Activated CD4-positive, alpha-beta T cell treated with anti-CD3 and anti-CD28 coated beads, Interleukin-2, Interleukin-6, amounts not matched to agents 100 ng/mL and 50 ng/mL, durations not matched to agents 16 hours and 8 hours (primary cell): ENCODE measurements at places on chromosomes 6 and 20.
A peak's percentile ranks its signal among the peaks of the same experiment; 100 is the strongest.

DNA sequence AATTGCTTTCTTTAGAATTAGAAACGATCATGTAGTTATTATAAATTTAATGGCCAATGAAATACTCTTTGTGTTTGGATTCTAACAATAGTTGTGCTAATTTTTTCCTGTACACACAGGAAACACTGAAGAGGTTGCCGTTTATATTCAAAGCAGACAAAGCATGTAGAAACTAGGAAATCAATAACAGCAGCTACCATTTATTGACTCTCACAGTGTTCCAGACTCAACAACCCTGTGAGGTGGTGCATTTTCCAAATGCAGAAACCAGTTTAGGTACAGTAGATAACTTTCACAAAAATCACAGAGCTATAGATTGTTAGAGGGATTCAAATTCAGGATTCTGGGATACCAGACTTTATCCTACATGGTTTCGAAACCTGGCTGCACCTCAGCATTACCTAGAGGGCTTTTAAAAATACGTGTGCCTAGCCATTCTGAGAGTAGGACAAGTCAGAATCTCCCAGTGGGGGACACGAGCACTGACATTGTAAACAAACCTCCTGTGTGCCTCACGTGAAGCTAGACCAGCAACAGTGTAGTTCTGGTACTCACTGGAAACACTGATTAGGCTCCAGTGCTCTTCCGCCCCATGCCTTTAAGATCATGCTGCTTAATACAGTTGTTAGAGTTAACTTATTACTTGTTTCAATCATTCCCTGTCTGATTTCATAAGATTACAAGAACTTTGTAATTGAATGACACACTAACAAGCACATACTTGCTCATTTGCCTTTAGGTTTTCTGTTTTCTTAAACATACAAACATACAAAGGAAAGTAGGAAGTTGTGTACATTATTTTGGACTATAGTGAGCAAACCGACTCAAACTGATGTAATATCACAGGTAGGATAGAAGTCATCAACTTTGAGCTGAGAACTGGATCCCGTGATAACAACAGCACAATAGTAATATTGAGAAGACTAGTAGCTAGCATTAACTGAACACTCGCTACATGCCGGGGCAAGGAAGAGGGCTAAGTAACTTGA, 65.8 kb downstream of the MAP3K4 start:
- DNase-seq = no peak

GRCh38 chr6:72861935-72862432, 240.1 kb downstream of the KCNQ5 start:
- no peak for DNase-seq

GRCh38 chr20:47988676-47989075, 203.4 kb upstream of the SULF2 start:
- no peak for DNase-seq

DNA sequence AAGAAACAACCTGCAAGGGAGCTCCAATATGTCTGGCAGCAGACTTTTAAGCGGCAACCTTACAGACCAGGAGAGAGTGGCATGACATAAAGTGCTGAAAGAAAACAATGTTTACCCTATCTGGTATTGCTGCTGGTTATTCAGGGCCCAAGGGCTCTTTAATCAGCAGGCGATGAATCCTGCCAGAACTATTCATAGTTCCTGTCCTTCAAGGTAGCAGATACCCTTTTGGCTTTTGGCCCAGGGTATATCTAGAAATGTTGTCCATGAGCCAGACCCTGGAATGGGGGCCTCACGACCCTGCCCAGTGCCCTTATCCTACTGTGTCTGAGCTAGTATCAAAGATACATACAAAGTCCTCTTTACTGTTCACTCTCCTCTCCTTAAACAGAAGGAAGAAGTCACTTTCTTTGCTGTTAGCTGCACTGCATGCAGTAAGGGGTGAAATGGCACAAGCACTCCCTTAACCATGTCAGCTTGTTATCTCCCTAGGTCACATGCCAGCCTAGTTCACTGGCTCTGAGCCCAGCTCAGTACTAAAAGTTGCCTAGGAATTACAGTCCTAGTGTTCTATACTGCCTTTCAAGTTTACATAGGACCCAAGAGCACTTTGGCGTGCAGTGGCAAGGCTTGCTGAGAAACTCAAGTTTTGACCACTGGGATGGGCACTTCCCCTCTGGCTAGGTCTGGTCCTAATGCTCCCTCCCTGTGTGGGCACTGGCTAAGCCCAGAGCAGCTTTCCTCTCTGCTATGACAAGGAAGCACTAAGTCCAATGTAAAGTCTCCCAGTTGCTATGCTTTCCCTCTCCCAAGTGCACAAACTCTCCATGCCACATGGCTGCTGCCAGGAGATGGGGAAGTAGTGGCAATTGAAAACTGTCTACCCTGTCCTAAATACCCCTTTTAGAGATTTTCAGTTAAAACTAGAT, 122.0 kb downstream of the HTR1B start:
- no peak for DNase-seq

- peak; percentile 40 for DNase-seq
Observed at GRCh38 chr20:41436679-41437078, 70.1 kb upstream of the EMILIN3 start.

- DNase-seq = no peak
Observed at GRCh38 chr6:79420054-79420453, 117.2 kb downstream of the LCA5 start.

DNA sequence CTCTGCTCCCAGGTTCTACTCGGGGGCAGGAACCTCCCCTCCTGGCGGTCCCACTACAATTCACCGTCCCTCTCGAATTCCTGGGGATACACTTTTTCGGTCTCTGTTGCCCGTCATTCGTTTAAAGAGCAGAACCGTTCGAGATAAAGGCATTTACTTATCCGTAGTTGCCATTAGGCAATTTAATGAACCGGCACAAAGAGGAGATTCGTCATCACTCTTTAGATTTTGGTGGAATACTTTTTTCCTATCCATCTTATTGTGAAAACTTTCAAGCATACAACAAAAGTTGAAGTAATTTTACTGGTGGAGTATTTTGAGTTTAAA, 1.2 kb upstream of the CD24 start:
- no peak for DNase-seq

GRCh38 chr6:162294029-162294428, 433.5 kb downstream of the PRKN start:
- no peak for DNase-seq

- DNase-seq = no peak
Observed at GRCh38 chr6:89564752-89565427, 73.7 kb downstream of the LYRM2 start.

DNA sequence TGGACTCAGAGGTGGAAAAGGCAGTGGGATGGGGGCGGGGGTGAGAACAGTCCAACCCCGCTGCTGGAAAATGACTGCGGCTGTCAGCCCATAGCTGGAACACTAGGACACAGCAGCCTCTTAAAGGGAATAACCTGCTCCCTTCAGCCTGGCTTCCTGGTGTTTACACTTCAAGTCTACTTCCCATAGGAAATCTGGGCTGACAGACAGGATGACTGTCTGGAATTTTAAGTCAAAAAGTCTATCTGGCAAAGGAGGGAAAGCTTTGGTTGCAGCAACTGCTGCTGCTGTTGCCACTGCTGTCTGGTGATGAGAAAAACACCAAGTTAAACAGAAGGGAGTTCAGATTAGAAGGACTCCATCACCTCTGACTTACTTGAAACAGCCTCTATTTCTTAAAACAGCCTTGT, 44.9 kb downstream of the TNFRSF21 start:
- no peak for DNase-seq

DNA sequence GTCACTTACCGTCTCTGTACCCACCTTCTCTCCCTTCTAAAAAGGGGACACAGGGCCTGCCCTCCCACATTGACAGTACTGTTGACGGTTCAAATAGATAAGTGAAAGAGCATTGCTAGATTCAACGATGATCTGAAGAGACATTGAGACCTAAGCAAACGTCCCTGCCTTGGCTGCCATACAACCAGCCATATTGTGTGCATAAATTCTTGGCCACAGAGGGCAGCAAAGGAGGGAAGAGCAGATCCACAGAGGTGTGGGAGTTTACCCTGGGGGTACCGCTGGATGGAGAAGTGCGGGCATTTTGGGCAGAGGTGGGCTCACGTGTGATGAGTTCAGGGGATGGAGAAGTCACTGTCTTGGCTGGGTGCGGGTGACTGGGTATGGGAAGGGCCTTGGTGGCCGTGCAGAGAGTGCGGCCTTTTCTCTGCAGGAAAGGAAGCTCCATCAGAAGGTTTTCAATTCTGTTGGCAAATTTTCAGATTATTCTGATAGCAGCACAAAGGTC, 85.6 kb downstream of the POPDC3 start:
- DNase-seq = no peak

DNA sequence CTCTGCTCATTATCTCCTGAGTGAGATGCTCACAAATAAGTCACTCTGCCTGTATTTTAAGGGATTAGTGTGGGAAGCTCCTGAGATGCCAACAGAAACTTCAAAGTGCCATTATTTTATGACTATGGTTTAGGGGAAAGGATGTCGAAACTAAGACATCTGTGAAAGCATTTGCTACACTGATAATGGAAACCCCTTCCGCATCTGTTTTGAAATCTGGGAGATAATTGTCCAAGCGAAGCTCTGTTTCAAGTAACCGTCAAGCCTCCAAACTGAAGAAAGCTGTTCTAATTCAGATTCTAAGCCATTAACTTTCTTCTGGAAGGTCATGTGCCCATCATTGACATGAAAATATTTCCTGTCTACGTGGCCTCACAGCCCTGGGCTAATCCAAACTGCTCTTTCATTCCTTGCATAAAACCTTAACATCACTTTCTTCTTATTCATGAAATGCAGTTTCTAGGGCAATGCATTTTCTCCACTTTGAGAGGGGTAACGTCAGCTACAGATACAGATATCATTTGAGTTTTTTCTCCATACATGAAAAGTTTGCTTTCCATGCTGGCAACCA, 932.0 kb downstream of the C6orf118 start:
- DNase-seq = no peak

GRCh38 chr6:130927305-130927704, 100.1 kb downstream of the SMLR1 start:
- no peak for DNase-seq

DNA sequence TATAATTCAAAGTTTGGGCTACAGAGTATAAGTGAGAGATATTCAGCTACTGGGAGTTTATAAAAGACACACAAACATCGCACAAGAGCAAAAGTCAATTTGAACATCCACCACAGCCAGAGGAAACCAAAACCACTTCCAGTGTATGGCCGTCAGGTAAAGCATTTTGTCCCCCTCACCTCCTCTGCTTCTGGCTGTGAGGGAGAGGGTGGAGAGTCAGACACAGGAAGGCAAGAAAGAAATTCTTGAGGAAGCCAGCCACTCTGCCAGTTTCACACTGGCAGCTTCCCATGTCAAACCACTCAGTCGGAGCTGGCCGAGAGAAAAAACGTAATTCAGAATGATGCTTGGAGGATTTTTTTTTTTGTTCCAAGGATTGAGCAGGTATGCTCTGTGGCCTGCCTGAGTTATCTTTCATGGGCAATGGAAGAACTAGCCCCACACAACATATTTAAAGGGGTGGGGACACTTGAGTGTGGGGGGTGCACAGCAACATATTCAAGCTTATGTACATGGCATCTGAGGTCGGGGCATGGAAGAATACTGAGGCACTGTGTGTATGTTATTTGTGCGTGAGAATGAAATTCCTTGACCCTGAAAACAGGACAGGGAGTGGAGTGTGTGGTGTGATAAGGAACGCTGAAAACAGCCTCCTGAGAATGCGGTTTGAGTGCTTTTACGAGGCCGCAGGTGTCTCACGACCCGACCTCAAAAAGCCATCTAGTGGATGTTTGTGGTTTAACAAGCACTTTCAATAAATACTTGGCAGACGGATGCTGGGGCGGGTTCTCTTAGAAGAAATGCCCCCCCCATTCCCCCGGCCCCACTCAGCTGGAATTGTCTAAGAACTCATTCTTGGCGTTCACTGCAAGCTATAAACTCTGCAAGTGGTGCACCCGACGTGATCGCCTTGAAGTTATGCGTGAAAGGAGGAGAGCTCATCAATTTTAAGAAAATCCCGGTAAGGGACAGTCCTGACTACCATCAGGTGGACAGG, 27.5 kb upstream of the ZBTB22 start:
- peak; percentile 82 for DNase-seq

GRCh38 chr20:60266177-60266823, 308.1 kb downstream of the CDH26 start:
- no peak for DNase-seq

DNA sequence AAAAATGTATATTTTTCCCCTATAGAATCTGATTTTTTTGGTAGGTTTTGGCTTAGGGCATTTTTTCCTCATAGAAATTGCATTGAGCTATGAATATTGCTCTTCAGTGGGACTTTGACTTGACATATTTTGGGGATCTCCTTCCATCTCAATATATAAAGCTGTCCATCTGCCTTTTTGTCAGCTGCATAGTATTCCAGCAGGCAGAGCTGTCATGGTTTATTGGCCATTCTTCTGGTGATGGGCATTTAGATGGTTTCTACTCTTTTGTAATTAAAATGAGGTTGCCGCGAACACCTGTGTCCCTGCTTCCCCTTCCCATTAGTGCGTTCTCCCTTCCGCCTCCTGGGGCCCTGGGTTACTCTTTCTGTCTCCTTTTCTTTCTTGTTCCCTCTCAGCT, 80.0 kb upstream of the NNAT start:
- DNase-seq = no peak

- no peak for DNase-seq
Observed at GRCh38 chr6:341914-342831, 49.4 kb upstream of the IRF4 start.

DNA sequence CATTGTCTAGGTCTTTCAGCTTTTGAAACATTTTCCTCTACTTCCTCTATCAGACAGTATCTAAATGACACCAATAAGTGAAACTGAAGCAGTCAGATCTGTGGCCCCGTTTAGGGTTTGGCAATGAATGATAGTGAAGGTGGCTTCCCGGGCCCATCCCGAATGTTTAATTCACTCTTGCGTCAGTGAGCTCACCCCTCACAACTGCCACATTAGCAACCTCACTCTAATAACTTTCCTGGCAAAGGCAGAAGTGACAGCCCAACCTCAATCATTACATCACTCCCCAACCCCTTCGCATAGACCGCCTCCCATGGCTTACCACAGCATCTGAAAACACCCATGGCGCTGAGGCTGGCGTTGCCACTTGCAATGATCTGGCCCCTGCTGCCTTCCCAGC, 92.4 kb upstream of the CD83 start:
- DNase-seq = peak; percentile 30
